ENCODE measurements at places on chromosomes 13 and 19.
A peak's percentile ranks its signal among the peaks of the same experiment; 100 is the strongest.

GRCh38 chr13:59861676-59862075, 302.1 kb downstream of the DIAPH3 start:
- DNase-seq = no peak

DNA sequence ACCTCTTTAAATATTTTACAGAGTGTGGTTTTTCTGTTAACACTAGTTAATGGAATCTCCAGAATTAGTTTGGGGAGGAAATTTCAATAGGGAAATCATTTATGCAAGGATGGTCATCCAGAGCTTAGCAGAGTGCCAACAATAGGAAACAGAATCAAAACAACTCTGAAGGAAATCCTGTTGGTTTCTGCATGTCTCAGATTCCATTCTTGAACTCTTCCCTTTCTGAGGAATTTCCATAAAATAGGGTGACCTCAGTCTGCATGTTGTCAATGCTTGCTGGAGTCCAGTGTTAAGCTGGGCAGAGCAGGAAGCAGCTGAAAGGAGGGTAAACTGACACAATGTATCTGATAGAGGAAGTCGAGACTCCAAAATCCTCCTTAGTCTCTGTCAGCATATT, 16.9 kb downstream of the CBY2 start:
- DNase-seq = no peak

DNA sequence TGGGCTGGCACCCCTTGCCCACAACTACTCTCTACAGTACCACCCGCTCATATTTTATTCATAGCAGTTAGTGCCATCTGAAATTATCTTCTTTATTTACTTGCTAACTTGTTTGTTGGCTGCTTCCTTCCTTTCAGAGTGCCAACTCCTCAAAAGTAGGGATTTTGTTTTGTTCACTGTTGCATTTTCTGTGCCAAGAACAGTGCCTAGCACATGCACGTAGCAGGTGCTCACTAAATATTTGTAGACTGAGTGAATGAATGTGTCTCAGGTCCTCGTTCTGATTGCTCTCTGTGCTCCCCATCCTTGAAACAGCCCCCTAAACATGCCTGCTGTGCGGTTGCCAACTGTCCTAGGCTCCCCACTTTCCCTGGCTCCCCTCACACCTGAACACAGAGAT, 1.5 kb downstream of the GIPC1 start:
- DNase-seq = no peak

DNA sequence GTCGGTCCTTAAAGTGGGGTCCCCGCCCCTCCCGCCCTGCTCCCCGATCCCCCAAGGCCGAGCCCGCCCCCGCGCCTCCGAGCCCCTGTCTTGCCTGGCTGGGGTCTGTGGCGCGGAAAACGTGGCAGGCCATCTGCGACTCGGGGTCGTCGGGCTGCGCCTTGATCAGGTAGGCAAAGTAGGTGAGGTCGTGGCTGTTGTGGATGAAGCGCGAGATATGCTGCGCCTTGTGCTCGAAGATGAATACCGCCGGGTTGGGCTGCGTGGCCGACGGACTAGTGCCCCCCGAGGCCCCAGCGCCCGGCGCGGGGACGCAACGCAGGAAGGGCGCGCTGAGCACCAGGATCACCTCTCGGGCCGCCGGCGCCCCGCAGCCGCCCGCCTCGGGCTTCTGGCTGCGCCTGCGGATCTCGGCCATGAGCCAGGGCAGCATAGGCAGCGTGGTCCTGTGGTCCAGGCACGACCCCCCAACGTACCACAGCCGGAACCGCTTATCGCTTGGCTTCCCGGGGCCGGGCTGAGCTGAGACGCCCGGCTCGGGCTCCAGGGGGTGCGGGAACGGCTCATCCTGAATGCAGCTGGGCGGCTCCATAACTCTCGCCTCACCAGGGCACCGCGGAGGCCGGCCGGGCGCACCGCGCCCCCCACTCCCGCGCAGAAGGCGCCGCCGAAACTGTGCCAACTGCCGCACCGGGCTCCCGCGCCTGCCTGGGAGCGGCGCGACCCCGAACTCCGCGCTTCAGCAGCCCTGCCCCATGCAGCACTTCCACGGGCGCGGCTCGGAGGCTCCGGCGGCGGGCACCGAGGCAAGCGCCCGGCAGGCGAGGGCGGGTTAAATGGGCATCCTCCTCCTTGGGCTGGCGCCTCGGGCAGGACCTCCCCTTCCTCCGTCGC, 546 bp downstream of the TBC1D4 start:
- peak; percentile 51 for DNase-seq

- peak; percentile 60 for DNase-seq
Observed at GRCh38 chr13:111474136-111475002, 153.9 kb downstream of the TEX29 start.

DNA sequence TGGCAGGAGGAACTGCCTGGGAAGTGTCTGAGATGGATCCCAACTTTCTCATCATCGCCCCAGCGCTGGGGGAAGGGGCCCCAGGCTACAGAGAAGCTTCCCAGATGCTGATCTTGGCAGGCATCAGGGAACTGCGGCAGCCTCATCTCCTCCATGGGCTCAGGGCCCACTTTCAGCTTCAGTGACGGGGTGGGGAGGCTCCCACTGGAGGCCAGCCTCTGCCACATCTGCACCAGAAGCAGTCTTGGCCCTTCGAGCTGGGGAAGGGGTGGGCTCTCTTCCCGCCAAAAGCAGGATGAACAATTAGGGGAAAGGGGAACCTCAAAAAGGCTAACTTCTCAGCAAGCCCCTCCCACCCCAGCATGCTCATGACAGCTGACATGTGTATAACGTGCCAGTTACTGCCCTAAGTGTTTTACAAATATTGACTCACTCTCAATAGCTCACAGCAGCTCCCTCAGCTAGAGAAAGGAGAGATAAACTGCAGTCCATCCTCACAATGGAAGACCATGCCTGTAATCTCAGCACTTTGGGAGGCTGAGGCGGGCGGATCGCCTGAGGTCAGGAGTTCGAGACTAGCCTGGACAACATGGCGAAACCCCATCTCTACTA, 7.1 kb upstream of the S1PR2 start:
- DNase-seq = peak; percentile 67

DNA sequence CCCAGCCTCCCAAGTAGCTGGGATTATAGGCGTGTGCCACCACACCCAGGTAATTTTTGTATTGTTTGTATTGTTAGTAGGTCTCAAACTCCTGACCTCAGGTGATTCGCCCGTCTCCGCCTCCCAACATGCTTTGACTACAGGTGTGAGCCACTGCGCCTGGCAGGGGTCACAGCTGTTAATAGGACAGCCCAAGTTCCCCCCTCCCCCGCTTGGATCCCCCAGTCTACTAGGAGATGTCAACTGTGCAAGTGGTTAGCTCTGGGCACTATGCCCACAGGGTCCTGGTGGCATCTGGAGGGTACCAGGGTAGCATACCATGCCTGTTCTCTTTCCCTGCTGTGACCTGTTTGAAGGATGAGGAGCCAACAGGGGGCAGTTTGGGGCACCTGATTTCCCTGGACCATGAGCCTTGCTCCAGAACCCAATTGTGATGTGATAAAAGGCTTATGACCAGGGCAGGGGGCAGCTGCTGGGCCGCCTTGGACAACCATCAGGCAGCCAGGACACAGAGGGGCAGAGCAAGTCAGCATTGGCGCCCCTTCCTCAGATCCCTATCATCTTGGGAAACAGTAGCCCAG, at the start of gene TSPAN16:
TSPAN16 (plus strand) TSS at position 496 of the 581 bp plus-strand sequence. CDS start 138 bp downstream, outside the sequence.
- peak; percentile 35 for DNase-seq

DNA sequence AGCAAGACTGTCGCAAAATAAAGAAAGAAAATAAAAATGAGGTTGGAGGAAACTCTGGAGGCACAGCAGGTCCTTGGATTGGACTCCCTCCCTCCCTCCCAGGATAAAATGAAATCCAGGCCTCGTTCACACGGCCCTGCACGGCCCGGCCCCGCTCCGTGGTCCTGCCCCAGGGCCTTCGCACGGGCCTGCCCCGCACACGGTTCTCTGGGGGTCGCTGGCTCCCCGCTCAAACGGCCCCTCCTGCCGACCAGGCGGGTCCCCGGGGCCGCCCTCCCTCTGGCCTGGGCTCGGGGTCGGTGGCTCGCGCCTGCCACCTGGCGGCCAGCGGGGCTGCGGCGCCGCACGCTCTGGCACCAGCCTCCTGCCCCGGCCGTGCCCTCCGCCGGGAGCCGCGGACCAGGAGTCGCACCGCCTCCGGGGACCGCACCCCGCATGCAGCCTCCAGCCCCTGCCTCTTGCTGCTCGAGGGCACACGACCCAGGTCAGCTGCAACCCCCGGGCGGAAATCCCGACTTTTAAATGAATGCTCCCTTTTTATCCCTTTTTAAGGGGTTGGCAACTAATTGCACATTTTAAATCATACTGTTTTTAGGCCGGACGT, 1.5 kb upstream of the WDR18 start:
- DNase-seq = peak; percentile 71

GRCh38 chr13:81048026-81048461, 707.1 kb upstream of the SPRY2 start:
- DNase-seq = peak; percentile 8

DNA sequence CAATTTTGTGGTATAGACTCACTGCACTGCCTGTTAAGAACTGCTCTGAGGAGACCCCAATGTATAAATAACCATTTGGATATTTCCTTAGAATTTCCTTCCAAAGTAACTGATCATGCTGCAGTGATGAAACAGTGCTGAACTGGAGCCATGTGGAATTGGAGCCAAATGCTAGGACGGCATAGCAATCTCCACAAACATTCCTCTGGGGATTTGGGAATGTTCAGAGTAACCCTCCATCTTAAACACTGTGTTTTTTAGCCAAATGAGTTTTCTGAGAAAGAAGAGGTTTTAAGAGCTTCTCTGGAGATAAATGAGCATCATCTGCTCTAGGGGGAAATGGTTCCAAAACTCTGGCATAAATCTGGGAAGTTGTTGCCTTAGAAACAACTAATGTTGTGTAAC, 98.2 kb downstream of the OLFM4 start:
- no peak for DNase-seq

DNA sequence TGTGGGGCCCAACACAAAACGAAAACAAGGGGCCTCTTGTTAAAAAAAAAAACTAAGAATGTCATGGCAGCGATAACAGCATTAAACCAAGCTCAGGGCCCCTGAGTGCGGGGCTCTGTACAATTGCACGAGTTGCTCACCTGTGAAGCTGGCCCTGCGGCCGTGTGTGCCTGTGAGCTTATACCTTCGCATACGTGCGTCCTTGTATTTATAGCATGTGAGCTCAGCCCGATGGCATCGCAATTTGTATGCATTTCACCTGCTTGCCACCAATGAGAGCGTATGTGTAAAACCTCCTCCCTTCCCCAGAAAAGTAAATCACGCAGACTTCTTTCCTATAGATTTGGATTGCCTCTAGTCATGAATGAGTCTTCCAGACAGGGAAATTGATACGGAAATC, 17.1 kb downstream of the HNRNPM start:
- no peak for DNase-seq

GRCh38 chr13:42370229-42370628, 98.3 kb downstream of the AKAP11 start:
- no peak for DNase-seq

GRCh38 chr19:4399812-4400134, 574 bp downstream of the SH3GL1 start:
- peak; percentile 61 for DNase-seq

DNA sequence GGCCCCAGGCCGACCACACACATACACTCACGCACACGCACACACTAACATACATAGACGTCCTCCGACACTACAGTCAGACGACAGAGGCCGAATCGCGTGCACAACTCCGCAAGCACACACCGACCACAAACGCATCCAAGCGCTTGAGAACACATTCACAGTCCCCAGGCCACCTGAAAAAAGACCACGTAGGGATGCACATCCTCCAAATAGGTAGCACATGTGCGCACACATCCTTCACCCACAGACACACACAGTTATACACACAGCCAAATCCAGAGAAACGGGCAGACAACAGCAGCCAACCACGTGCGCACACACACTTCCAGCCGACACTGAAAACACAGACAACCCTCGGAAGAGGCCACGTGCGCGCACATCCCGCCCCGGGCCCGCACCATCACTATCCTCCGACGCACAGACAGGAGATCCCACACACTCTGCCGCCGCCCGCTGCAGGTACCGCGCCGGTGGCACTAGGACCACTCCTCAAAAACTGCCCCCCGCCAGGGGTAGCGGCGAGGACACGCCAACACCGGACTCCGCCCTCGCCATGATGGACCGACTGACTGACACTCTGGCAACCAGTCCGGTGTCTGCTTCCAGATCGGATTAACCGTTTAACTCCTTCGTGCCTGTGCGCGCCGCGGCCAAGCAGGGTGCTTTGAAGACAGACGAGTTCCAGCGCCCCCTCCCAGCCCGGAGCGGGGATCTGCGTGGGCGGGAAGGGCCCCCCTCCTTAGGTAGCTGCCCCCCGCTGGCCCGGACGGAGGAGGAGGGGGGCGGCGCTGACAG, 493 bp upstream of the PDE4A start:
- peak; percentile 99 for DNase-seq

DNA sequence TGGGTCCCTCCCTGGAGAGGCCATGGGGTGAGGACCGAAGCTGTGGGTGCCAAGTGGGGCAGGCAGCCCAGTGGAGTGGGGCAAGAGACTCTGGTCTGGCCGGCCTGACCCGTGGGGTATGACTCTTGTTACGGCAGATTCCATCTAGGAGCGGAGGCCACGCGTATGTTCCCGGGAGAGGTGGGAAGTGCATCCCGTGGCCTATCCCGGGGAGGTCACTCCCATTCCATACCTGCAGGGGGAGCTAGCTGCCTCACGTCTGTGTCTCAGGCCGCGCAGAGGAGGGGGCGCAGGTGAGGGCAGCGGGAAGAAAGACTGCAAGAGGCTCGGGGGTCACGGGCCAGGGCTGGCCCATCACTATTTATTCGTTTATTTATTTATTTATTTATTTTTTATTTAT, 4.9 kb downstream of the CSNK1G2 start:
- no peak for DNase-seq

DNA sequence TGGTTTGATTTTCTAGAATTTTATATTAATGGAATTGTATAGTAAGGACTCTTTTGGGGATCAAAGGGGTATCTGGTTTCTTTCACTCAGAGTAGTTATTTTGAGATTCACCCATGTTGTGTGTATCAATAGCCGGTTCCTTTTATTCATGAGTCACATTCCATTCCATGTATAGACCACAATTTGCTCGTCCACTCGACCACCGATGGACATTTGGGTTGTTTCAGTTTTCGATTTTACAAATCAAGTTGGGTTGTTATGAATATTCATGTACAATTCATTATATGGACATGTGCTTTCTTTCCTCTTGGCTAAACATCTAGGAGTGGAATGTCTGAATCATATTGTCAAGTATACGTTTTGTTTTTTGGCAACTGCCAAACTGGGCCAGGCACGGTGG, 9.6 kb upstream of the EMP3 start:
- no peak for DNase-seq

GRCh38 chr13:111908361-111908760, 158.6 kb upstream of the SOX1 start:
- no peak for DNase-seq

Measured in NB4 (cell line).